ENCODE measurements at places on chromosomes 16 and 17.

DNA sequence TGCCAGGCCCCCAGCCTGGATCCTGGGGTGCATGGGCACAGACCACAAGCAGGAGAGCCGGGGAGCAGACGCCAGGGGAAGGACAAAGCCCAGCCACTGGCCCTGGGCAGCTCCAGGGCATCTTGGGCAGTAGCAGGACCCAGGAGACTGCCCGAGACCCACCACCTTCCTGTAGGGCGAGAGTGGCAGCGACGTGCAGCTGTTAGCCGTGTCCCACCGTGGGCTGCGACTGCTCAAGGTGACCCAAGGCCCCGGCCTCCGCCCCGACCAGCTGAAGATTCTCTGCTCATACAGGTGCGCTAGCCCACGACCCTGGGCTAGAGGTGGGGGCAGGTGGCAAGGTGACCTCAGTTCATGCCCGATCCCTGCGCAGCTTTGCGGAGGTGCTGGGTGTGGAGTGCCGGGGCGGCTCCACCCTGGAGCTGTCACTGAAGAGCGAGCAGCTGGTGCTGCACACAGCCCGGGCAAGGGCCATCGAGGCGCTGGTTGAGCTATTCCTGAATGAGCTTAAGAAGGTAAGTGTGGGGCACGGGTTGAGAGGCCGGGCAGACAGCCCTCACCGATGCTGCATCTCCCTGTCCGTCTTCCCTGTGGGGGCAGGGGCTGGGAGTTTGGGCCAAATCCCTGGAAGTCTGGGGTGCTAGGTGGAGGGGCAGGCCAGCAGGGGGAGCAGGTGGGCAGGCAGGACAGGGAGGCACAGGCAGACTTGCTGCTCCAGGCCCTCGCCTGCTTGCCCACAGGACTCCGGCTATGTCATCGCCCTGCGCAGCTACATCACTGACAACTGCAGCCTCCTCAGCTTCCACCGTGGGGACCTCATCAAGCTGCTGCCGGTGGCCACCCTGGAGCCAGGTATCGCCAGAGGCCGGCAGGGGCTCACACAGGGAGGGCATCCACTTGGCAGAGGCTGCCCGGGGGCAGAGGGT lies 13.5 kb upstream of the SMIM5 start:
- no peak for DNase-seq

DNA sequence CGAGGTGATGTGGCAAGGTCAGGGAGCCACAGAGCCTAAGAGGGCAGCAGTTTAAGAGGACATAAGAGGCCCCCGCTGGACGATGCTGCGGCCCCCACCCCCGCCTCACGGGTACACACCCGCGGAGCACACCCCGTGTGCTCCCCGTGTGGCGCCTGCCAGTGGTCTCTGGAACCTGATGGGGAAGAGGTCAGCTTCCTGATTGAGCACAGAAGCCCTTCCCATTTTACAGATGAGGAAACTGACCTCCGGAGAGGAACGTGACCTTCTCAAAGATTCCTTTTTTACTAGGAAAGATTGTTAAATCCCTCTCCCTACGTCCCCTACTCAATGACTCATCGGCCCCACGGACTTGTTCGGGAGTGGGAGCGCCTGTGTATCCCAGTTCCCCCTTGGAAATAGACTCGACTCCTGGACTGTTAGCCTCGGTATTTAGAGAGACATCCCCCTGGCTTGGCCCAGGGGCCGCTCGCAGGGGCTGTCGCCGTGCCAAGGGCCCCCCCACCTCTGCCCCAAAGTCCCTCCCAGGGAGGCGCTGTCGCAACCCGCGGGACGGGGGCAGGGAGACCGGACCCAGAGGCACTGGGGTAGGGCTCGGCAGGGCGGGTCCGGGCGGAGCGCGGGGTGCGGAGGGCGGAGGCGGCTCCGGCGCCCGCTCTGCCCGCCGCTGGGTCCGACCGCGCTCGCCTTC lies at the start of gene ABCC3:
TSS of gene ABCC3 (plus strand) at position 658 of the 691 bp plus-strand sequence. CDS start 56 bp downstream, outside the sequence.
- no peak for DNase-seq

DNA sequence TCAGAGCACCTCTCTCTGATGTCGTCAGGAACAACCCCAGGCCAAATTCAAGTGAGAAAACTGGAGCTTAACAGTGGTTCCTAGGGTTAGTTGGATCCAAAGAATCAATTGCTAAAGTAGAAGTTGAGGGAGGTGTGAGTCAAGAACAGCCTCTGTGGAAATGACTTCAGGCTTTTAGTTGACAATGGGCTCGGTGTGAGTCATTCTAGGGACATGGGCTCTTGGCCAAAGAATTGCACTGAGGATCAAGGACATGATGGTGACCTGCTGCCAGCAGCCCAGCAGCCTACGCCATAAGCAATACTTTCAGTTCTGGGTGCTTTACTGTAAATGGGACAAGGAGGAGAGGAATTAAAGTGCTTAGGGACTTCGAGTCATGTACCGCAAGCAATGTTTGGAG lies 32.1 kb upstream of the SMURF2 start:
- DNase-seq: no peak

- no peak for DNase-seq
These were observed 3.3 kb upstream of the ZFHX3 start for GRCh38 chr16:73051226-73051625.

GRCh38 chr17:6163612-6164333 lies 93.6 kb downstream of the WSCD1 start:
- DNase-seq: no peak

DNA sequence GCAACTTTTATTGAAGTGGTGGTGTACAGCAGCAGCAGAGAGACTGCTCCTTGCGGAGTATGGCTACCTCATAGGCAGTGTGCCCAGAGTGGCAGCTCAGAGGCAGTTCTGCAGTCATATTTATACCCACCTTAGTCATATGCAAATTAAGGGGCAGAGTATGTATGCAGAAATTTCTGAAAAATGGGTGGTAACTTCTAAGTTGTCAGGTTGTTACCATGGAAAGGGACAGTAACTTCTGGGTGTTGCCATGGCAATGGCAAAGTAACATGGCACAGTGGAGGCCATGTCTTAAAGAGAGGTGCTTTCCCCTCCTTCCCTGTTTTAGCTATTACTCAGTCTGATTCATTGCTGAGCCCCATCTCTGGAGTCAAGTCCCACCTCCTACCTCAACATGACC lies 53.4 kb downstream of the MEOX1 start:
- DNase-seq: no peak

DNA sequence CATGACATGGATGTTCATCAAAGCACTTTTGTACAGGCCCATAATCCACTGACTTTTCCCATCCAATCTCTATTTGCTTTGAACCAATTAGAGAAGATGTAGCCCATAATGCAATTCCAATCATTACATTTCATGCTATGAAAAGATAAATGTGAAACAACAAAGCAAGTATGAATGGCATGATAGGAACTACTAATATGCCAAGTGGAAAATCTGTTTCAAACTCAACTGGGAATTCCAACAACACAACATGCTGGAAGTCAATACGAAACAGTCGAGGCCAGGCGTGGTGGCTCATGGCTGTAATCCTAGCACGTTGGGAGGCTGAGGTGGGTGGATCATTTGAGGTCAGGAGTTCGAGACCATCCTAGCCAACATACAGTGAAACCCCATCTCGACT lies 39.6 kb upstream of the TMEM97 start:
- DNase-seq: no peak

DNA sequence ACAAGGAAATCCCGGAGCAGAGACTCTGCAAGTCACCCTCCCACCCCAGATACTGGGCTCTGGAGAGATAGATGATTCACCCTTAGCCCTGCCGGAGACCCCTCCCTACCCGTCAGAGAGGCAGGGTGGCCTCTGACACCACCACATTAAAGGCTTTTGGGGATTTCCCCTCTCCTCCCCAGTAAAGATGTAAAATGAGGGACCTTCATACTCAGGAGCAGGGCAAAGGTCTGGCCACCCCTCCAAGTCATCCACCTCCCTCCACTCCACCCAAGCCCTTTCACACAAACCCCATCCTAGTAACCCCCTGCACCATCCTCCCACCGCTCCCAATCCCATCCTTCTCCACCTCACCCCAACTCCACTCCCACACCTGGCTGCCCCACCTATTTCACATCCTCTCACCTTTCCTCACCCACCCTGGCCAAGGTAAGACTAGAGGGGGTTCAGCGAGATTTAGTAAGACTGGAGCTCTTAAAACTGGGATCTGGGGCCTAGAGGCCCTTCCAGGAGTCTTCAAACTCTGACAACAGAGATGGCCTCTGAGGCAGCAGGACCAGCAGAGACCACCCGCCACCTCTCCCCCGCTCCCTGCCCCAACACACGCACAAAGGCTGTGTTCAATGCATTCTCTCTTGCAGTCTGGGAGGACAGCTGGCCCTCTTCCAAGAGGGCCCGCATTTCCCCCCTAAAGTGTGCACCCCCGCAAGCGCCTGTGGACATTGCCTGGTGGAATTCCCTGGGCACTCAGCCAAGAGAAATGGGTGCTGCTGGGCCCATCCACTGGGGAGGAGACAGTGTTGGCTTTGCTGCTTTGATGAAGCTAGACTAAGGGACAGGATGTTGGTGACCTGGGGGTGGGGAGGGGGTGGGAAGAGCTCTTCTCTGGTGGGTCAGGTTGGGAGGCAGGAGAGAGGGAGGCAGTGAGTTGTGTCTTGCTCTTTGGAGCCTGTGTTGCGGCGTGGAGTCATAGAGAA lies 1.1 kb downstream of the ABAT start:
- DNase-seq: peak; percentile 29

DNA sequence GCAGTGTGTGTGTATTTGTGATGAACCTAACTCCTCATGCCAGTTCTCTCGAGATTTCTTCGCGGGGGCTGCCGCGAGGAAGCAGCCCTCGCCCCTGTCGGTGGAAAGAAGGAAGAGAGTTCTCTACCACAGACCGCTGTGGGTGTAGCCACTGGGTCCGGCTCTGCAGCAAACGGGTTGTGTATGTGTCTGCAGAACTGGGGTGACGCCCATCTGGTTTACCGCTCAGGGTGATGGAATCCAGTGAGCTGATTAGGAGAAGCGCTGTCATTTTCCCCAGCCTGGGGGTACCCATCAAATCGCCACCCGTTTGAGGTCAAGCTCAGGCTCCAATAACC lies 7.7 kb downstream of the CORO6 start:
- peak; percentile 46 for DNase-seq

- peak; percentile 47 for DNase-seq
These were observed at the start of gene CCL5 for GRCh38 chr17:35879773-35880654. TSS of gene CCL5 (minus strand) at chr17:35880360.

- DNase-seq: no peak
These were observed 225.6 kb downstream of the MSI2 start for GRCh38 chr17:57481910-57482391.

DNA sequence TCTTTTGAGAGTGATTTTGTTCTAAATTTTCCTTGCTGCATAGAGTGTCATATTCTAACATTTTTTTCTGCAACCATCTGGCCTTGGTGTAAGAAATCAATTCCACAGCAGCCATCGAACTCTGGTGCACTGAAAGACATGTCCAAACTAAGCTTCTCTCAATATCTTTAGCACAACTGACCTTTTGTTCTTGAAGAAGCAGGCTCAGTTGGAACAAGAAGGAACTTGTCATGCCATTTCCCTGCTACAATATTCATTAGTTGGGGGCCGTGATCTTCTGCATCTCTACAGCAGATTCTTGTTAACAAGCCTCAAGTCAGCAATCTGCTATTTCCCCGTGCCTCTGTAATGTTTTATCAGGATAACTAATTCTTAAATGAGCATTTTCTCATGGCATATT lies 1305.6 kb downstream of the CDH11 start:
- DNase-seq: no peak

- no peak for DNase-seq
These were observed 140.1 kb downstream of the CLEC16A start for GRCh38 chr16:11084484-11084875.

GRCh38 chr16:30443631-30444030 lies 2.0 kb downstream of the SEPHS2 start:
- DNase-seq: no peak

GRCh38 chr17:76333673-76334505 lies 19.8 kb downstream of the PRPSAP1 start:
- DNase-seq: no peak

- no peak for DNase-seq
These were observed 20.3 kb downstream of the HSD11B2 start for GRCh38 chr16:67451061-67451703.

DNA sequence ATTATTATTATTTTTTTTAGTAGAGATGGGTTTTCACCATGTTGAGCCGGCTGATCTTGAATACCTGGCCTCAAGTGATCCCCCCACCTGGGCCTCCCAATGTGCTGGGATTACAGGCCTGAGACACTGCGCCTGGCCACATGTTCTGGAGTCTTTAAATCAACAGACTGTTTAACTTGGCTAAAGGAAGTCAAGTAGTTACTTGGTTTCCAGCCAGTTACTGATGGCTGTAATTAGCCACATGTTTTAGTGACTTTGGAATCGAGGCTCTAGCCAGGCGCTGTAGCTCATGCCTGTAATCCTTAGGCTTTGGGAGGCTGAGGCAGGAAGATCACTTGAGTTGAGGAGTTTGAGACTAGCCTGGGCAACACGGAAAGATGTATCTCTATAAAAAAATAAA lies 699.2 kb upstream of the RBFOX1 start:
- DNase-seq: no peak
